ENCODE measurements at places on chromosomes 7 and 10.

GRCh38 chr7:45155941-45156340, 1.6 kb upstream of the RAMP3 start:
- no peak for DNase-seq

GRCh38 chr7:83921941-83922607, 272.5 kb downstream of the SEMA3A start:
- peak; percentile 8 for DNase-seq

DNA sequence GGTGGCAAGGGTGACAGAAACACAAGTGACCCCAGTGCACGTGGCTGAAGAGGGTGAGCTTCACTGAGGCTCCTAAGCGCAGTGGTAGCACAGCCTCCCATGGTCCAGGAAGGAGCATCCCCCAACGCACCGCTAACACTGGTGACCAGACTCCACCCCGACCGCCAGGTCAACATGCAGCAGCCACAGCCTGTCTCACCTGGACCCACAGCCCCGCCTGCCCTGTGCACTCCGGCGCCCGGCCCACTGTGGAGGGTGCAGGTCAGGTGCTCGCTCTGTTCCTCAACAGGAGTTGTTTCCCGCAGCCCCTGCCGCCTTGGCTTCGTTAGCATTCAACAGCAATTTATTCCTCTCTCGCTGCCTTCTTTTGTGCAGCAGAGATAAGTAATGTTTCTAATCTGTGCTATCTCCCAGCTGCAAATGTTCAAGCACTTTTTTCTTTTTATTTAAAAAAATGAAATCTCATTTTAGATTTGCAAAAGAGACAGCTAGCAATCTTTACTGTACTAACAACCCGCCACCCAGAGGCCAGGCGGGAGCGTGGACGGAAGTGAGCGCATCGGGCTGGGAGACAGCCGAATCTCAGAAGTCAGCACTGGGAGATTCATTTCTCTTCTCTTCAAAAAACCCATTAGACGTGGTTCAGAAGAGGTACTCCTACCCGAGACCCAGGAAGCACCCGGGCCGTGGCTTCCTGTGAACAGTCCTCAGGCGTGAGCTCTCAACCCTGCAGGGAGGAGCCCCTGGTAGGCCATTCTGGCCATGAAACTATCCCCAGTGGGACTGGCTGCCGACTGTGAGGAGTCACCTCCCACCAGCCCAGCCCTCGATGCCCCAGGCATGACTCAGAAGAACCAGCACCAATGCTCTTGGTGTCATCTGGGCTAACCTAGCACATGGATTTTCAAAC, 133.4 kb downstream of the MAD1L1 start:
- DNase-seq, result peak; percentile 40

DNA sequence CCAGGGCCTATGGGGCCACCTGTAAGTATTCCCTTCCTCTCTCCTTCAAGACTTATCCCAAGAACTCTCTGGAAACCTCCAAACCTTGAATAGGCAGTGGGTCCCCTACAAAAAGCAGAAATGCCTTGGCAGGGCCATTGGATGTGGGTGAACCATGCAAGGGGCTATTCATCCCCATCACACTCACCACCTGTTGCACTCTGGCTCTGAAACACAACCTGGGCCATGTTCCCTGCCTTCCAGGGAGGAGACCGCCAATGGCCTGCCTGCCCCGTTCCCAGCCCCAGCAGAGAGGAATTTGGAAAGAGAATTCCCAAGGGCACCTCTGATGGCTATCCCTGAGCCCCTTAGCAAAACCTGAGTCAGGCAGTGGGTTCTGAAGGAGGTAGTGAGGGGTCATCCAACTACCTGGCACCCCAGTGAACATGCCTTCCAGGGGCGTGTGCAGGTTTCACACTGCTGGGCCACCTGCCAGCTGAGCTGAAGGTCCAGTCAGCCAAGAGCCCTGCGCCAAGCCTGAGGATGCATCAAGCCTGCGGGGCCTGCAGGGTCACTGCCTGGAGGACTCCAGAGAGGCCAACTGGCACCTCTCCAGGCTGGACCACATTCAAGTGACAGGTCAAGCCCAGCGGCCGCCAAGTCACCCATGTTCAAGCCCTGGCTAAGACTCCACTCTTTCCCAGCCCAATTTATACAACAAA, 101.3 kb downstream of the COL13A1 start:
- no peak for DNase-seq

- DNase-seq, result no peak
Measured at GRCh38 chr7:86760236-86760635, 116.5 kb downstream of the GRM3 start.
